Stimulated activated CD8-positive, alpha-beta memory T cell treated with anti-CD3 and anti-CD28 coated beads, Interleukin-7, amount 100 ng/mL, for 1 hour (primary cell): ENCODE measurements at places on chromosomes 2 and 18.

- DNase-seq: no peak
These were observed 199.6 kb downstream of the MYCN start for GRCh38 chr2:16139663-16140615.

GRCh38 chr2:20534913-20535801, 88.3 kb downstream of the RHOB start:
- DNase-seq: no peak

GRCh38 chr18:56511996-56512395, 126.4 kb downstream of the TXNL1 start:
- no peak for DNase-seq

- DNase-seq: no peak
These were observed 1360.4 kb upstream of the CRIM1 start for GRCh38 chr2:34995196-34995595.

GRCh38 chr2:207474863-207475485, 54.8 kb upstream of the CREB1 start:
- no peak for DNase-seq

GRCh38 chr18:44107187-44107586, 573.5 kb upstream of the SETBP1 start:
- DNase-seq: no peak

GRCh38 chr2:12060886-12061285, 314.5 kb downstream of the LPIN1 start:
- DNase-seq: no peak

DNA sequence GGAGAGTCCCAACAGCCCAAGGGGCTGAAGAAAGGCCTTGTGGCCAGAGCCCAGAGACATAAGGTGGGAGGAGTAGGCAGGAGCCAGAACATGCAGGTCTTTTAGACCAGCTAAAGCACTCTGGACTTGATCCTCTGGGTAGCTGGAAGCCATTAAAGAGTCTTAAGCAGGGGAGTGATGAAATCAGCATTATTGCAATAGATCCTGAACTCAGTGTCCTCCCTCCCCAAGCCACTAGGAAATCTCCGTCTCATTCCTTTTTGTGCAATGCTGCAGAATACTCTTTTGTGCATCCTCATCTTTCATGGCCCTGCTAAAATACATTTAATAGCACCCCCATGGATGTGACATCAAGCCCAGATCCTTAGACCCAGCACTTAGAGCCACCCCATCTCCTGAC, 58.6 kb upstream of the ZCCHC2 start:
- DNase-seq: no peak

GRCh38 chr2:109722026-109722425, 72.1 kb upstream of the RGPD5 start:
- no peak for DNase-seq
